ENCODE measurements at places on chromosomes 2 and 18. TPM values are rescaled to one million over a fixed set of nuclear protein-coding genes. Genes with fewer than 3 reads are reported as not detected.

Gene SLC19A3
- total RNA-seq, result under 0.01 TPM

Gene LRRC30
- total RNA-seq, result not detected

Gene ASB18
- total RNA-seq, result not detected

Gene TGFA
- not detected for total RNA-seq

Gene TMEM17
- 2.0 TPM for total RNA-seq
